ENCODE measurements at places on chromosomes 2 and 18.

GRCh38 chr2:2455151-2455550 is 124.1 kb upstream of the MYT1L start:
- H3K4me1 ChIP-seq = no peaks in the 10 kb centered on the region
- H3K4me3 ChIP-seq = no peak overlapping the region
- DNase-seq = no peak
- peaks cover 1% of the 10 kb centered on the region for H3K27me3 ChIP-seq
- no peak overlapping the region for H3K27ac ChIP-seq

GRCh38 chr2:235000426-235001236 is 48.8 kb downstream of the SH3BP4 start:
- no peaks in the 10 kb centered on the region for H3K4me1 ChIP-seq
- no peak overlapping the region for H3K4me3 ChIP-seq
- no peaks in the 10 kb centered on the region for H3K27me3 ChIP-seq
- H3K36me3 ChIP-seq = no peaks in the 10 kb centered on the region
- no peak for DNase-seq

DNA sequence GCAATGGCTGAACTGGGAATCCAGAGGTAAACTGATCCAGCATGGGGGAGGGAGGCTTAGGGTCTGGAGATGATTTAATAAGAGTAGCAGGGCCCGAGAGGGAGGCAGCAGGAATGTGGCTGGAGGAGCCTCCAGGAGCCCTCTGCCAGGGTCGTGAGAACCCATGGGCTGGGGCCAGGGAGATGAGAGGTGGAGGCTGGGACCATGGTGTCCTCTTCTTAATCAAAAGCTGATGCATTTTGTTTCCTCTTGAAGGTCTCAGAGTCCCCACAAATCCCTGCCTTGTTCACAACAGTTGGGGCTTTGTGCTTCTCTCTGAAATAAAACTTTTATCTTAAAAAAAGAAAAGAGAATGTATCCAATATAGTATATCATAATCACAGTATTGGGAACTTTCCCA is 123.7 kb upstream of the ZNF516 start:
- H3K4me1 ChIP-seq = no peaks in the 10 kb centered on the region
- no peaks in the 10 kb centered on the region for H3K36me3 ChIP-seq
- DNase-seq = no peak
- H3K27me3 ChIP-seq = peaks cover 6% of the 10 kb centered on the region

- no peak overlapping the region for H3K4me3 ChIP-seq
- no peaks in the 10 kb centered on the region for H3K27me3 ChIP-seq
- peaks cover 3% of the 10 kb centered on the region for H3K4me1 ChIP-seq
- H3K27ac ChIP-seq = no peak overlapping the region
- no peak for DNase-seq
Measured at GRCh38 chr2:75041731-75042600, 83.5 kb downstream of the POLE4 start.

DNA sequence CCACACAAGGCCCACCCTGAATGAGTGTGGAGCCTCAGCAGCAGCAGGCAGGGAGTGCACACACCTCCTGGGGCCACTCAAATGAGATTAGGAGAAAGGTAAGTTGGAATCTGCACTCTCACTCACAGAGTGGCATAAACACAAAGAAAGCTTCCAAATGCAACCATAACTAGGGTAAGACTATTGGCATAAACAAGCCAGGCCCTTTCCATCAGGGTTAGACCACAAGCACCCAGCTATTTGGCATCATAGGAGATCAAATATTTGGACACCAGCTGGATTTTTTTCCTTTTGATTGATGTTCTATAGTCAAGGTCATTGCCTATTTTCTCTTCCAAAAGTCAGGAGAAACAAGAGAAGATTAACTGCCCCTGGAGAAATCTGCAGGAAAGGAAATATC is 471.5 kb downstream of the TXNL1 start:
- DNase-seq = no peak
- H3K27me3 ChIP-seq = no peaks in the 10 kb centered on the region
- H3K36me3 ChIP-seq = no peaks in the 10 kb centered on the region

All from memory B cell (primary cell).